ENCODE measurements at places on chromosomes 3 and 15.

- DNase-seq, result no peak
These were observed 84.2 kb upstream of the GOLGA6L4 start for GRCh38 chr15:84151205-84151931.

- no peak for DNase-seq
These were observed 1.8 kb downstream of the PRKCD start for GRCh38 chr3:53162672-53163443.

- DNase-seq, result peak; percentile 64
These were observed 196.8 kb upstream of the MBNL1 start for GRCh38 chr3:152071924-152072323.

- no peak for DNase-seq
These were observed 6.0 kb downstream of the NXPE3 start for GRCh38 chr3:101784855-101785613.

GRCh38 chr15:68012911-68013310 lies 41.2 kb upstream of the PIAS1 start:
- no peak for DNase-seq

DNA sequence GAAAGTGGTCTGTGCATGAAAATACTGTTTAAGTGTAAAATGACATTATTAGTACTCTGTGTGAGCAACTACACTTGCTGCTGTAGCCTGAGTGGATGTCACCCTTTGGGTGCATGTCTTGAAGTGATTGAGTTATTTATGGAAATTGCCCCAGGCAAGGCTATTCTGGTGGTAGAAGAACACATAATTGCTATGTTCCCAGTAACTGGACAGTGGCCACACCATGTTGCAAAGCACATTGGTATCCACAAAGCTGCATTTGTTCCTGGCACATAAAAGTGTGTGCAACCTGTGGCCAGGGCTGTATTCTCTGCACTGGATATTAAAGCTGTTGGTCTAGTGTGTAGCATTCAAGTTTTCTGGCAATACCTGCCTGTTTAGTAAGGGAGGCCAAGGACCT lies 23.8 kb downstream of the MTMR14 start:
- DNase-seq, result no peak

DNA sequence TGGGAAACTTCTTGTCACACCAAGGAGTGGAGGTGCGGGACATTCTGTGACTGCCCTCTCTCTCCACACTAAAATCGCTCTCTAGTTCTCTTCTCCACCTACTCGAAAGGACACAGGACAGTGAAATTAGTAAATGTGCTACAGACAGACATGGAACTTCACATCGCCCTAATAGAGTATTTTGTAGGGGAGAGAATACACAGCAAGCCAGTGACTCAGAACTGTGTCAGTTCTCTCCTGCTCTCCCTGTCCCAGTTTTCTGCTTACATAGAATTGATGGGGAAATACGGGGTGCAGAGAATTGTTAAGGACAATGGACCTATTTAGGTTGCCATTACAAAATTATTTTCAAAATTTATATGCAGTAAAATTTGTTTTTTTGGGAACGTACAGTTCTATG lies 159.6 kb upstream of the GADL1 start:
- DNase-seq, result no peak

GRCh38 chr3:59908701-59909100 lies 858.9 kb upstream of the CFAP20DC start:
- no peak for DNase-seq

DNA sequence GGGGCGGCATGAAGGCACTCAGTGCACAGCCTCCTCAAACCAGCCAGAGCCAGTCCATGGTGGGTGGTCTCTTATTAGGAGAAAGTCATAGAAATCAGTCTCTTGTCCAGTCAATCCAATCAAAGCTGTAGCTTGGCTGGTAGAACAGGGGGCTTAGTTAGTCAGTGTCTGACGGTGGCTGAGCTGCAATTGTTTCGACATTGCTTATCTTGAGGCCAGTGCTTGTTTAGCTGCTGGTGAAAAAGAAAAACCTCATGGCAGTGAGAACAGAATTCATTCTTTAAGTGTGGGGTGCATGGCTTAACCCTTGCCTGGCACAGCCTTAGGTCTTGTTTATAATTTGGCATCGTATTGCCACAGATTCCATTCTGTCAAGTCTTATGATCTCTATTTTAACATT lies 53.9 kb downstream of the FGD5 start:
- no peak for DNase-seq

GRCh38 chr15:29204369-29204755 lies 65.3 kb downstream of the NSMCE3 start:
- DNase-seq, result no peak

DNA sequence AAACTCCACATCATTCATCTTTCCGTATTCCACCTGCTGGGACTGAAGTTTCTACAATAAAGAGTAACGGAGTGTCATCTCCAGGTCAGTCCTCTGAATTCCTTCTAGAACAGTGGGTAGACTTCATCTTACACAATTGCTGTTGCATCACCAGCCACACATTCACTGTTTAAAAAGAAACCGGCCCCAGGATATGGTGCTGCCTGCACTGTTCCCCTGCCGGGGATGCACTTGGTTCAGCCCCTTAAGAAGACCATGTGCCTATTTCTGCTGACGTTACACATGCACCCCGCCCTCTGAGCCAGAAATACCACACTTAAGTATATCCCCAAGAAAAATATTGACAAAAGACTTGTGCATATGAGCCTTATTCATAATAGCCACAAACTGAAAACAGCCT lies 233.4 kb downstream of the FEZF2 start:
- DNase-seq, result no peak

DNA sequence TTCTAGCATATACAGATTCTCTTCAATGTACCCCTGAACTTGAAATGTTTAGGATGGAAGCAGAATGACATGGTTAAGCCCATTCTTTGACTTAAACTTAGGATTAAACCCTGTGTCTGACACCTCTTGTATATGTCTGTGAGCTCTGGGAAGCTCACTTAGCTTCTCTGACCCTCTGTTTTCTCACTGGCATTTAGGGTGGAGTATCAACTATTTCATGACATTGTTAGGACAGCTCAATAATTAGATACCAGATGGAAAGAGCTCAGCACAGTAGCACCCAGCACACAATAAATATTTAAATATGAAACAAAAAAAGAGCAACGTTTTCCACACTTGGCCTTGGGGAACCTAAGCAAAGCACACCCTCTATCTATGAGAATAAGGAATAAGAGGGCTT lies 18.2 kb upstream of the RPS17 start:
- DNase-seq, result no peak

DNA sequence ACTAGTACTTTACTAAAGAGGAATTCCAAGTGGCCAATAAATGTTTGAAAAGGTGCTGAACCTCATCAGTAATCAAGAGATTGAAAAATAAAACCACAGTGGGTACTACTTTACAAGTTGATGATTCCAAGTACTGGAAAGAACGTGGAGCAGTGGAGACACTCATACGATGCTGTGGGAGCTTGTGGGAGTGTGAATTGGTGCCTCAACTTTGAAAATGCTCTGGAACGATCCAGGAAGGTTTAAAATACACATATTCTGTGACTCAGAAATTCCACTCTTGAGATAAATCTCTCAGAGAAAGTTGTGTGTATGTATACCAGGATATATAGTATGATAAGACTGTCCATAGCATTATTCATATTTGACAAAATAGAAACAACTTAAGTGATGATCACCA lies 9.3 kb downstream of the LRCH3 start:
- no peak for DNase-seq

All from AG08395 (cell line).